ENCODE measurements at places on chromosomes 2 and 18. TPM values are rescaled to one million over a fixed set of nuclear protein-coding genes. Genes with fewer than 3 reads are reported as not detected.
A peak's percentile ranks its signal among the peaks of the same experiment; 100 is the strongest.

GRCh38 chr2:120764991-120765677, 29.5 kb downstream of the GLI2 start:
- no peaks in the 10 kb centered on the region for H3K36me3 ChIP-seq
- H3K27ac ChIP-seq, result no peak overlapping the region
- H3K27me3 ChIP-seq, result no peaks in the 10 kb centered on the region
- H3K4me3 ChIP-seq, result no peak overlapping the region
- H3K4me1 ChIP-seq, result no peaks in the 10 kb centered on the region

GRCh38 chr2:43144263-43144662, 82.1 kb downstream of the ZFP36L2 start:
- DNase-seq, result no peak
- peaks cover 16% of the 10 kb centered on the region for H3K36me3 ChIP-seq
- H3K4me3 ChIP-seq, result no peak overlapping the region
- no peak overlapping the region for H3K27ac ChIP-seq
- H3K4me1 ChIP-seq, result peaks cover 61% of the 10 kb centered on the region

GRCh38 chr2:118761771-118762170, 85.7 kb downstream of the EN1 start:
- no peak overlapping the region for H3K27ac ChIP-seq
- no peaks in the 10 kb centered on the region for H3K36me3 ChIP-seq
- no peak for DNase-seq
- H3K4me3 ChIP-seq, result no peak overlapping the region
- H3K27me3 ChIP-seq, result peaks cover 27% of the 10 kb centered on the region
- H3K4me1 ChIP-seq, result no peaks in the 10 kb centered on the region

- H3K27ac ChIP-seq, result no peak overlapping the region
- no peaks in the 10 kb centered on the region for H3K36me3 ChIP-seq
- H3K4me1 ChIP-seq, result no peaks in the 10 kb centered on the region
- no peak for DNase-seq
- no peaks in the 10 kb centered on the region for H3K27me3 ChIP-seq
Measured at GRCh38 chr2:123720760-123721159, 304.3 kb upstream of the CNTNAP5 start.

DNA sequence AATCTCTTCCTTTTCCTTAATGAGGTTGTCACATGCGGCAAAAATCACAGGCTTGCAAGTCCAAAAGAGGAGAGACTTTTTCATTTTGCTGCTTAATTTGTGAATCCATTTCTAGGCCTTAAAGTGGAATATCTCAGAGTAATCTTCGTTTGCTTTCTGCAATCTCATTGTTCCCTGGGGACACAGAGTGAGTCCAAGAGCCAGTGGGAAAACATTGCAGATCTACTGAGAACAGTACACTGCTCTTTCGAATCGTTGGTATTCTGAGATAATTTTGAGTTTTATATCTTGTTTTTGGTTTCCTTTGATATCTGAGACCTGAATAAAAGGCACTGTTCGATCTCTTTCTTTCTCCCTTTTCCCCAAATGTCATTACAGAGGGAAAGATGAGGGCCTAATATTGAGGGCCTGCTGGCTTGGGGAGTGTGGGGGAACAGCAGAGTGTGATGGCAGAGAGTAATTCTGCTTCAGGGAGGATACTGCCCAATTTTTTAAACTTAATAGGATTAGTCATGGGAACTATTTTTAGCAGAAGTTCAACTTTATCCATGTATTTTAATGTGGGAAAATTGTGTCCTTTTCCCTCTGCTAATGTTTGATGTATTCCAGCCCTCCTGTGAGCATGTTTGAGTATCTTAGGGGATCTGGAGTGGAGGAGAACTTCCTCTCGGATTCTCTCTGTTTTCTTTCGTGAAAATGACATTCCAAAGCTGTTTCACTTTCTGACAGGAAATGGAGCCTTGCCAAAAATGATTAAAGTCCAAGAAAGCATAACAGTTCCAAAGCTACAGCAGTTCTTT, 418.2 kb upstream of the ZEB2 start:
- no peaks in the 10 kb centered on the region for H3K4me1 ChIP-seq
- no peak overlapping the region for H3K27ac ChIP-seq
- H3K4me3 ChIP-seq, result no peak overlapping the region

DNA sequence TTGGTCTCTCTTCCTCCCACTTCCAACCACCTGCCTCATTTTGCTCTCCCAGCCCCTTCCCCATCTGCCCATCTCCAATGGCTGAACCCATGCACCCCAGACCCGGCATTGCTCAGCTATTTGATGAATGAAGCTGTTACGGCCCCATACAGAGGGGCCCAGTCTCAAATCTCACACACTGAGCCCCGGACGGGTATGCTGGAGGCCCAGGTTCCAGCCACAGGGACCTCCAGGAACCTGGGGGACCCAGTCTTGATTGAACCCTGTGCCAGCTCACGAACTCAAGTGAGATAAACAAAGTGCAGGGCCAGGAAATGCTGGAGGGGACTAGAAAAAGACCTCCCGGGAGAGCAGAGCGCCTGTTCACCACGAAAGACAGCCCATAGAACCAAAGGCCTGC, 63.4 kb upstream of the TEX51 start:
- peaks cover under 1% of the 10 kb centered on the region for H3K27me3 ChIP-seq
- no peaks in the 10 kb centered on the region for H3K36me3 ChIP-seq
- no peaks in the 10 kb centered on the region for H3K4me1 ChIP-seq
- no peak for DNase-seq
- no peak overlapping the region for H3K4me3 ChIP-seq

GRCh38 chr2:219182331-219183150, 4.5 kb downstream of the RETREG2 start:
- no peaks in the 10 kb centered on the region for H3K27me3 ChIP-seq
- peaks cover 44% of the 10 kb centered on the region for H3K4me1 ChIP-seq
- peak overlapping the region; percentile 83 for H3K27ac ChIP-seq
- no peak overlapping the region for H3K4me3 ChIP-seq

DNA sequence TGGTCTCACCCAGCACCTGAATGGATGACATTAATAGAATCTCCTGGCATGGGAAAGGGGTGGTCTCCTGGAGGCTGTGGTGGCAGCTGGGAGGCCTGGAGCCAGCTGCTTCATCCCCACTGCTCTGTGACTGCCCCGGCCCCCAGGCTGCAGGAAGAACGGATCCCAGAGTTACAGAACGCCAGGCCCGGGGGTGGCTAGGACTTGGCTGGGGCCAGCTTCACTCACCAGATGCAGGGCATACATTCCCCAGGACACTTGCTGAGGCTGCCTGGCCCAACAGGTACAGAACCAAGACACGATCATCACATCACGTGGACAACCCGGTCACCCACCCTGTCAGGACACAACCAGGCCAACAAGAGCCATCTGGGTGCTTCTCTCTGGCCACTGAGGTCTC, 178.6 kb upstream of the SALL3 start:
- no peak overlapping the region for H3K4me3 ChIP-seq
- no peaks in the 10 kb centered on the region for H3K36me3 ChIP-seq
- H3K27me3 ChIP-seq, result no peaks in the 10 kb centered on the region
- no peak for DNase-seq
- H3K4me1 ChIP-seq, result no peaks in the 10 kb centered on the region
- H3K27ac ChIP-seq, result no peak overlapping the region

DNA sequence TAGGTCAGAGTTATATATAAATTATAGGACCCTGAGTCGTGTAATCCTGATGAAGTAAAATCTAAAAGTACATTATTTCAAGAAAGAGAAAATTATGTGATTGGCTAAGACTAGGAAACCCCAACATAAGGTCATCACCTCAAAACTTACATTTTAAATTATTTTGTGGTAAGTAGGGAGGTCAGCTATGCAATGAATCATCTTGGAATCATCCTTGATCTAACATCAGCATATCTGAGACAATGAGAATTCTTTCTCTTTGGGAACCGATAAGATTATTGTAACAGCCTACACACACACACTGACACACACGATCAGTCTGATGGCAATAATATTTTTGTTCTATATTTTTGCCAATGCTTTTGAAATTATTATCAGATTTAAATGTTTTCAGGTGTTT, 904.8 kb upstream of the CHAC2 start:
- no peak for DNase-seq
- no peaks in the 10 kb centered on the region for H3K36me3 ChIP-seq
- no peaks in the 10 kb centered on the region for H3K27me3 ChIP-seq
- no peaks in the 10 kb centered on the region for H3K4me1 ChIP-seq
- H3K27ac ChIP-seq, result no peak overlapping the region

DNA sequence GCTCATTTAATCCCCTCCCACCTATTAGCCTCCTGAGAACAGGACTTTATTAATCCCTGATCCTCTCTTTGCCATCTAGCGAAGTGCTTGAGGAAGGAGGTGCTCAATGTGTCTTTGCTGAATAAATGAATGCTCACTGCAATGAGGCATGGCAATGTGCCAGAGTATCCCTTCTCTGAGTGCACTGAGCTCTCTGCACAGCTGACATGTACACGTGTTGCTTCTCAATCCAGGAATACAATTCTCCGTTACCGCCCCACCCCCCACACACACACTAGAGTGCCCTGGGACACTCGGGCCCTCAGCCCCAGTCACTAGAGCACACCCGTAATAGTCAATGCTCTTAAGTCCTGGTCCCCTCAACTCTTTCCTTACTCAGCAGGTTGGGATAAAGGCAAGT, 41.4 kb downstream of the FAM178B start:
- DNase-seq, result no peak
- H3K27me3 ChIP-seq, result no peaks in the 10 kb centered on the region
- no peak overlapping the region for H3K27ac ChIP-seq
- peaks cover 7% of the 10 kb centered on the region for H3K36me3 ChIP-seq
- H3K4me3 ChIP-seq, result no peak overlapping the region
- H3K4me1 ChIP-seq, result peaks cover 20% of the 10 kb centered on the region

GRCh38 chr2:179543361-179543901, 278.8 kb upstream of the SESTD1 start:
- H3K4me3 ChIP-seq, result no peak overlapping the region
- H3K27me3 ChIP-seq, result no peaks in the 10 kb centered on the region

GRCh38 chr18:62877411-62878221, 162.3 kb downstream of the PHLPP1 start:
- H3K36me3 ChIP-seq, result no peaks in the 10 kb centered on the region
- DNase-seq, result no peak
- no peak overlapping the region for H3K27ac ChIP-seq
- no peaks in the 10 kb centered on the region for H3K27me3 ChIP-seq
- peaks cover 32% of the 10 kb centered on the region for H3K4me1 ChIP-seq

- H3K4me3 ChIP-seq, result no peak overlapping the region
- peaks cover 5% of the 10 kb centered on the region for H3K4me1 ChIP-seq
- no peak for DNase-seq
- H3K27me3 ChIP-seq, result peaks cover 34% of the 10 kb centered on the region
- H3K27ac ChIP-seq, result no peak overlapping the region
Measured at GRCh38 chr2:110105183-110105582, 10.4 kb downstream of the MALL start.

- H3K4me3 ChIP-seq, result no peak overlapping the region
- no peaks in the 10 kb centered on the region for H3K36me3 ChIP-seq
Measured at GRCh38 chr2:138086576-138086975, 122.3 kb downstream of the HNMT start.

DNA sequence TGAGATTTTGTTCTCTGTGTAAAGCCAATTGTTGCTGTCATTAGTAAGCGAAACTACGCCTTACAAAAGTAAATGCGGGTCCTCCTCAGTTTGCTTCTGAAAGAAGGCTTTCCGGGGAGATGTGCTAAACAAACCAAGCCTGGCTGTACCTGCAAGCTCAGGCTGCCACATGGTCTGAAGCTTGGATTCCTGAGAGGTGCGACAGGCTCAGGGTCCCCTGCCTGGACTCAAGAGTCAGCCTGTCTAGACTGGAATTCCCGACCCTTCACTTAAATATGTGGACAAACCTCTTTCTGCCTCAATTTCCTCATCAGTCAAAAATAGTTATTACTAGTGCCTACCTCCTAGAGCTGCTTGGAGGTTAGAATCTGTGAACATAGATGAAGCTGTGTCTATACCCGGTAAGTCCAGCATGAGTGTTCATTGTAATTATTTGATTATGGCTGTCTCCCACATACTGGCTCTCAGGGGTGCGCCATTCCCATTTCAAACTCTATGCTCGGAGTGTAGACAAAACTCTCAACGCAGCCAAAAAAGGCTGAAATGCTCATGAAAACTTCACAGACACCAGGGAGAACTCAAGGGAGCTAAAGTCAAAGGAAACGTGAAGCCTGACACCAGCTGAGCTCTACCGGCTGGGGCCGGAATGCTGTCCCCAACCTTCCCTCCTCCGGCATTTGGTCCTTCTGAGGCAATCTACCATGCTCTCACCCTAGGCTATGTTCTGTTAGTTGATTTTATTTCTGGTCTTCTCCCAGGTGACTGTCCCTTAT, 31.4 kb downstream of the SOWAHC start:
- H3K27me3 ChIP-seq, result peaks cover 4% of the 10 kb centered on the region
- no peak for DNase-seq
- no peak overlapping the region for H3K4me3 ChIP-seq

DNA sequence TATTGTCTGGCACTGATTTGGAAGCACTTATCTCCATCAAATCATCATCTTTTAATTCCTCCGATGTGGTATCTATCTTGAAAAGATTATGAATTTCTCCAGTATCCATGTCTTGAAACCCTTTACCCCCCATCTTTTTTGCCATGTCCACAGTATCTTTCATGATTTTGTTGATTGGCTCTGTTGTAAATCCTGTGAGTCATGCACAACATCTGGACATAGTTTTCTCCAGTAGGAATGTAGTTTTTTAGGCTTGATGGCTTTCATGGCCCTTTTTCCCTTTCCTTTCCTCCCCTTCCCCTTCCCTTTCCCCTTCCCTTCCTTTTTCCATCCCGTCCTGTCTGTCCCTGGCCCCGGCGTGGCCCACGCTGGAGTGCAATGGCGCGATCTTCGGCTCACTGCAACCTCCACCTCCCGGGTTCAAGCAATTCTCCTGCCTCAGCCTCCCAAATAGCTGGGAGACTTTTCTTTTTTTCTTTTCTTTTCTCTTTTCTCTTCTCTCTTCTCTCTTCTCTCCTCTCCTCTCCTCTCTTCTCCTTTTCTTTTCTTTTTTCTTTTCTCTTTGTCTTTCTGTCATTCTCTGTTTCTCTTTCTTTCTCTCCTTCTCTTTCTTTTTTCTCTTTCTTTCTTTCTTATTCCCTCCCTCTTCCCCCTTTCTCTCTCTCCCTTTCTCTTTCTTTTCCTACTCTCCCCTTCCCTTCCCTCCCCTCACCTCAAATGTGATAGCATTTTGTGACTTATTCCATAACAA, 18.4 kb upstream of the ZNF638 start:
- H3K4me3 ChIP-seq, result no peak overlapping the region
- H3K27ac ChIP-seq, result no peak overlapping the region
- H3K36me3 ChIP-seq, result peaks cover 6% of the 10 kb centered on the region
- no peak for DNase-seq
- H3K4me1 ChIP-seq, result no peaks in the 10 kb centered on the region

- no peaks in the 10 kb centered on the region for H3K4me1 ChIP-seq
- no peak overlapping the region for H3K27ac ChIP-seq
- H3K36me3 ChIP-seq, result no peaks in the 10 kb centered on the region
- H3K27me3 ChIP-seq, result no peaks in the 10 kb centered on the region
Measured at GRCh38 chr2:225282858-225283710, 116.4 kb upstream of the NYAP2 start.

GRCh38 chr2:102303589-102303988, 7.8 kb upstream of the IL1RL1 start:
- H3K36me3 ChIP-seq, result no peaks in the 10 kb centered on the region
- H3K27ac ChIP-seq, result no peak overlapping the region
- H3K4me1 ChIP-seq, result peaks cover 45% of the 10 kb centered on the region
- H3K27me3 ChIP-seq, result peaks cover 2% of the 10 kb centered on the region
- DNase-seq, result no peak
- no peak overlapping the region for H3K4me3 ChIP-seq

The AQP12A gene
- total RNA-seq, result not detected

The DDX18 gene
- 156 TPM for total RNA-seq

The TMEM182 gene
- total RNA-seq, result 4.4 TPM

The GAL3ST2 gene
- 0.95 TPM for total RNA-seq

The GPR75 gene
- 0.88 TPM for total RNA-seq

The WDSUB1 gene
- total RNA-seq, result 6.8 TPM

The SCN2A gene
- not detected for total RNA-seq

The CAMKMT gene
- total RNA-seq, result 14.1 TPM

The ACYP2 gene
- 5.8 TPM for total RNA-seq

The HOXD12 gene
- not detected for total RNA-seq

The GREB1 gene
- total RNA-seq, result 1.5 TPM

The SLC23A3 gene
- 1.6 TPM for total RNA-seq
